ENCODE measurements at places on chromosomes 3 and 15. TPM values are rescaled to one million over a fixed set of nuclear protein-coding genes. Genes with fewer than 3 reads are reported as not detected.

GLDN gene
- polyA plus RNA-seq = 1.8 TPM

DNAJA4 gene
- 2.3 TPM for polyA plus RNA-seq

SLC15A2 gene
- 0.31 TPM for polyA plus RNA-seq

RTP3 gene
- not detected for polyA plus RNA-seq

ALPK3 gene
- polyA plus RNA-seq = 0.07 TPM

RLBP1 gene
- not detected for polyA plus RNA-seq
